Spinal cord (tissue), 10 donors: ENCODE measurements at places on chromosomes 3 and 15.
A peak's percentile ranks its signal among the peaks of the same experiment; 100 is the strongest.

DNA sequence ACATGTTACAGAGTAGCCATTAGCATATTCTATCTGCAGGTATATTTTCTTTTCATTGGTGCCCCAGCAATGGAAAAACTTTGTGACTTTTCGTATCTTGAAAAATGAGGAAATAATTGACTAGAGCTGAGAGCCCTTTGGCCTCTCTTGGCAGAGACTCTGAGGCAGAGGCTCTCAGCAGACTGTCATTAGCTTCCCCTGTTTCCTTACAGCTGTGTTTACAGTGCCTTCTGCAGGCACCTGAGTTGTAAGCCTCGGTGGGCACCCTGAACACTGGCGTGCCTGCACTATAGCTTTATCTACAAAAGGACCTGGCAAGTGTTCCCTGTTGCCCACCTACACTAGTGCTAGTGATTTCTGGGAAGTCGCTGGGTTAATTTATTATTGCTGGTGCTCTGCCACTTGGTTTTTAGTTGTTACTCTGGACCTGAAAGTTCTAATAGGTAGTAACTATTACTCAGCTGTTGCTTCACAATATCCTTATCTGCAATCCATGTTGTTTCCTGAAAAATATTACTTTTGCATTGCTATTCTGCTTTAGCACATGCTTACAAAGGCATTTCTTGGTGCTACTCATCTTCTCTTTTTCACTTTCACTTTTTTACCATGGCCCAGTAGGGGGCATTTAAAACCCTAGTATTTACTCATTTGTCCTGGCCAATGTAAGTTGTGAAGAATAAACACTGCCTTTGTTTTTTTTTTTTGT lies 7.8 kb upstream of the GPR171 start:
- no peak for DNase-seq

DNA sequence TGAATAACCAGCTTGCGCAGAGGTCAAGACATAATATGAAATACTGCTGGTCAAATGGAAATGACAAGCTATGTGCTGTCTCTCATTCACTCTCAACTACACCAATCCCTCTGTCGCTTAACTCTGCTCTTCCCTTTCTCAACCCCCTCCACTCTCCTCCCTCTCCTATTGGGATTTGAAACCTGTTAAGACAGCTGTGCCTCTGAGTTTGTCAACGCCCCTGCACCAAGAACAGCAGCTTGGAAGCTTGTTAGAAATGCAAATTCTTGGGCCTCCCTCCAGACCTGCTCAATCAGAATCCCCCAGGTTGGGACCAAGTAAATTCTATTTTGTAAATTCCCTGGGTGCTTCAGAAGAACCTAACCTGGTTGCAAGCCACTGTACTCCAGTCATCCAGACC lies 149.7 kb upstream of the ATP2B2 start:
- DNase-seq = no peak

- no peak for DNase-seq
Measured at GRCh38 chr3:104628185-104628789, 738.4 kb upstream of the ALCAM start.

DNA sequence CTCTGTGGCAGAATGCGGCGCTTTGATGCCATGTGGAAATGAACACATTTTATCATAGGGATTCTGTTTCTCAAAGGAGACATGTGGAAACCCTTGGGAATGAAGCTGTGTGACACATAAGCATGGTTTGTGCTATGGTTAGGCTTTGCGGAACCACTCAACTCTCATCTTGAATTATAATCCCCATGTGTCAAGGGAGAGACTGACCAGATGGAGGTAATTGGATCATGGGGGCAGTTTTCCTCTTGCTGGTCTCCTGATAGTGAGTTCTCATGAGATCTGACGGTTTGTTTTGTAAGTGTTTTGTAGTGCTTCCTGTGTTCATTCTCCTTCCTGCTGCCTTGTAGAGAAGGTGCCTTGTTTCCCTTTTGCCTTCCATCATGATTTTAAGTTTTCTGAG lies 1109.2 kb upstream of the ALCAM start:
- DNase-seq = no peak

DNA sequence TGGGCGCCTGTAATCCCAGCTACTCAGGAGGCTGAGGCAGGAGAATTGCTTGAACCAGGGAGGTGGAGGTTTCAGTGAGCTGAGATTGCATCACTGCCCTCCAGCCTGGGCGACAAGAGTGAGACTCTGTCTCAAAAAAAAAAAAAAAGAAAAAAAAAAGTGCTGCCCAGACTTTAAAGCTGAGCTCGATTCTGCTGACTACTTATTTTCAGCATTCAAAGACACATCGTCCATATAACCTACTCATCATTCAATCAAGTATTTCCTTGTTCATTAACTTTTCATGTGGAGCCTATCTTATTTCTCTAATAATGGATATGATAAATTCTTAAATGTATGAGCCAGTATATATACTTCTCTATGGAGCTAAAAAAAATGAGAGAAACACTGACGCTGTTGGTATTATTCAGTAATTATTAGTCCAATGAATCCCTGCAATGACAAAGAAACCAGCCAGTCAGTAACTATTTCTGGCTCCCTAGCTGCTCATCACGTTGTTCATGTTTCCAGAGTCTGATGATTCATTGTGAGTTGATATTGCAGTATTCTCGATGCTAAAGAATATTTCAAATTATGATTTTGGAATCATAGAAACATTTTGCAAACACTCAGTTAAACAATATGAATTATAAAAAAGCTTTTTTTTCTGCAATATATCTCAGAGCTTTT lies 111.9 kb downstream of the RAP2B start:
- DNase-seq = no peak

DNA sequence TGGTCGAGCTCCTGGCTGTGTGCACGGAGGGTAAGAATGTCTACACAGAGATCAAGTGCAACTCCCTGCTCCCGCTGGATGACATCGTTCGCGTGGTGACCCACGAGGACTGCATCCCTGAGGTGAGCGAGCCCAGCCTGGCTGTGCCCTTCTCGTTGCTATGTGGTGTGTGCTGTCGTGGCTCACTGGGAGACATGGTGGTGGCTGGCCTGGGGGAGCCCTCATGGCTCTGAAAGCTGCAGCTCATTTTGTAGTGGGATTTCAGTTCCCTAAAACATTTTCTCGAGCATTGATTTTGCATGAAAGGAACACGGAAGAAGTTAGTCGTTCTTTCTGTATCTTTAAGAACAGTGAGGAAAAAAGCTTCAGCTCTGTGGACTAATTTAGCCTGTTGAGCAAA lies 200.5 kb downstream of the ITPR1 start:
- no peak for DNase-seq

GRCh38 chr3:51297333-51297732 lies 87.8 kb upstream of the MANF start:
- no peak for DNase-seq

DNA sequence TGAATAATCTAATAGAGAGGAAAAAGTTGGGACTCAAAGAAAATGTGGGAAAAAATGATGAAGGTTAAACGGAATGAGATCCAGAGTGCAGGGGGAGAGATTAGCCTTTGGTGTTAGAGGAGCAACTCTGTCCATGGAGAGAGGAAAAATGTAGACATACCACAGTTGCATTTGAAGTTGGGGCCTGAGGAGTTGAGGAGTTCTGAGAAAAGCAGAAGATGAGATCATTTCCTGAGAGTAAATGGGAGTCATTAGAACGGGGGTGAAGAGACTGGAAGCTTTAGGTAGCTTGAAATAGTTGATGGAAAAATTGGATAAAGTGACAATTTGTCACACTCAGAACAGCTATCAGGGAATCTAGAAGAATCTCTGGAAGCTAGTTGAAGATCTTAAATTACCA lies 7.3 kb downstream of the CCR5AS start:
- no peak for DNase-seq

DNA sequence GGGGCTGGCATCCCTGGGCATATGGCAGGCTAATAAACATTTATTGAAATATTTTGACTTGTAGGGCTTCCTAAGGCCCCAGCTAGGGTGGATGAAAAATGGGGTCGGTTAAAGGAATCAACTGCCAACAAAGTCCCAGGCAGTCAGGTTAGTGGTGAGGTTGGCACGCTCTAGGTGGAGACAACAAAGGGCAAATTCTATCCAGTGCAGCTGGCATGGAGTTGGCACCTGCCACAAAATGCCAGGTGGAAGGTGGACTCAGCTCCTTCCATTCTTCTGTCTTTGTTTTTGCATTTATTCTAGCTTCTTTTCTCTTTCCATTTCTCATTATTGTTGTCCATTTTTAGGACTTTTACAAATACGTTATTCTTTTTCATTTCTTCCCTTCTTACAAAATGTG lies 31.0 kb downstream of the LCMT2 start:
- no peak for DNase-seq

DNA sequence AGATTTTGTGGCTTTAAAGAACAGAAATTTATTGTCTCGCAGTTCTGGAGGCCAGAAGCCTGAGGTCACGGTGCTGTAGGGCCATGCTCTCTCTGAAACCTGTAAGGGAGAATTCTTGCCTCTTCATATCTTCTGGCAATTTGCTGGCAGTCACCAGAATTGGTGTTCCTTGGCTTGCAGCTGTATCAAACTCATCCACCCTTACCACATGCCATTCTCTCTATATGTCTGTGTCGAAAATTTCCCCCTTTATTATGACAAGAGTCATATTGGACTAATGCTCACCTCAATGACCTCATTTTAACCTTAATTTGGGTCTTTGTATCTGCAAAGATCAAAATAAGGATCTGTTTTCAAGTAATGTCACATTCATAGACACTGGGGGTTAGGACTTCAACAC lies 266.7 kb downstream of the IL20RB start:
- no peak for DNase-seq

- no peak for DNase-seq
Measured at GRCh38 chr3:187016639-187017345, 86.5 kb downstream of the ST6GAL1 start.

DNA sequence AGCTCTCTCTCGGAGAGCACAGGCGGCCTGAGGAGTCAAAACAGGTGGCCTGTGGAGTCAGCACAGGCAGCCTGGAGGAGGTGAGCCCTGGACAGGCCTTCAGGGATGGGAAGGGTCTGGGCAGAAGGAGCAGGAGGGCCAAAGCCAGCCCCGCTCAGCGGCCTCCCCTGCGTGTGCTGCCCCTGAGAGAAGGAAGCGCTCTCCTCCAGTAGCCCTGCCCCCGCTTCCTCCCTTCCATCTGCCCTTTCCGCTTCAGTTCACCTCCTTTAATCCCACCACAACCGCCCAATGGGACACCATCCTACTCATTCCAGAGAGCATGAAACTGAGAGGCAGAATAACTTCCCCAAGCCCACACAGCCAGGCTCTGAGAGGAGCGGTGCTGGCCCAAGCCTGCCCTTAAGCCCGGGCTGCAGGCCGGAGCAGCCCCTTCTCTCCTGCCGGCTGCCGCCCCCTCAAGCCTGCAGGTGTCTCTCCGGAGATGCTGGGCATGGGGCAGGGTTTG lies 3.2 kb upstream of the NR2E3 start:
- DNase-seq = no peak

DNA sequence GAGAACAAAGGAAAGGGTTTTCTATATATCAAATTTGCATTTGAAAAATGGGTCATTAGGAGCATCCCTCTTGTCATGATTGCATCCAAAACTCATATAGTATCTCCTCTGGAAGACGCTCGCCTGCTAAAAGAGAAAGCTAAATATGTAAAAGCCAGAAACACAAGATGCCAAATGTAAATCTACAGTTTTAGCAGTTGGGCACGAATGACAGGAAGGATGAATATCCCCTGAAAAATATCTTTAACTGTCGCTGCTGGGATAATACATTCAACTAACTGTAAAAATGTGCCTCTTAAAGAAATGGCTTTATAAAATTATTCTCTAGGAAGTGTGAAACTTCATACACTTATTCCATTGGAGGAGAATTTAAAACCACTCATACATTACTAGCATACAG lies 101.7 kb downstream of the DCLK3 start:
- no peak for DNase-seq

DNA sequence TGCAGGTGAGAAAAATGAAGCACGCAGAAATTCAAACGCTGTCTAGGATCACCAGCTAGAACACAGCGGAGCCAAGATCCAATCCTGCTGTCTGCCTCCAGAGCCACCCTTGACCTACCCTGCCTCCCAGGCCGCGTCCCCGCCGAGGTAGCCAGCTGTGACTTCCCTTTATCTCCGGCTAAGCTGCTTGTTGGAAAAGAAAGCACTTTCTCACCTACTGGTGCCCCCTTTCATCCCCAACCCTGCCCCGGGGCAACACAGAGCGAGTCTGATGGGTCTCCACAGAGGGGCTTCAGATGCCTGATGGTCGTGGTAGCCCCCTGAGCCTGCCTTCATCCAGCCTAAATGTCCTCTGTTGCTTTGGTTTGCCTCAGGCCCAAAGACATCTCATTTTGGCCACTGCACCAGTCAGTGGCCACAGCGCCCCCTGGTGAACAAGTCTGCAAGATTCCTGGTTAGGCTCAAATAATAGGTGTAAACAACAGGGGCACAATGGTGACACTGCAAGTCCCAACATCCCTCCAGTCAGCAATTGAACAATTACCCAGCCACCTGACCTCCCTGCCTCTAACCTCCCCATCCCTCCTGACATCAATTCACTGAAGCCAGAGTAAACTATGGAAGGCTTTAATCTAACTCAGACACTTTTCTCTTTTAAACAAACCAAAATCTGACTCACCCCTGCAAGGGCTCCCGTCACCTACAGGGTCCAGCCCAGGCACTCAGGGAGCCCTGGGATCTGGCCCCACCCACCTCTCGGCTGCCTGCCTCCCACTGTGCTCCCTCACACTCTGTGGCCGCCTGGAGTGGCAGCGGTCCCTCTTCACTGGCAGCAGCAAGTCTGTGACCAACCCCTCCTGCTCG lies 27.3 kb upstream of the BCL2L10 start:
- peak; percentile 76 for DNase-seq

DNA sequence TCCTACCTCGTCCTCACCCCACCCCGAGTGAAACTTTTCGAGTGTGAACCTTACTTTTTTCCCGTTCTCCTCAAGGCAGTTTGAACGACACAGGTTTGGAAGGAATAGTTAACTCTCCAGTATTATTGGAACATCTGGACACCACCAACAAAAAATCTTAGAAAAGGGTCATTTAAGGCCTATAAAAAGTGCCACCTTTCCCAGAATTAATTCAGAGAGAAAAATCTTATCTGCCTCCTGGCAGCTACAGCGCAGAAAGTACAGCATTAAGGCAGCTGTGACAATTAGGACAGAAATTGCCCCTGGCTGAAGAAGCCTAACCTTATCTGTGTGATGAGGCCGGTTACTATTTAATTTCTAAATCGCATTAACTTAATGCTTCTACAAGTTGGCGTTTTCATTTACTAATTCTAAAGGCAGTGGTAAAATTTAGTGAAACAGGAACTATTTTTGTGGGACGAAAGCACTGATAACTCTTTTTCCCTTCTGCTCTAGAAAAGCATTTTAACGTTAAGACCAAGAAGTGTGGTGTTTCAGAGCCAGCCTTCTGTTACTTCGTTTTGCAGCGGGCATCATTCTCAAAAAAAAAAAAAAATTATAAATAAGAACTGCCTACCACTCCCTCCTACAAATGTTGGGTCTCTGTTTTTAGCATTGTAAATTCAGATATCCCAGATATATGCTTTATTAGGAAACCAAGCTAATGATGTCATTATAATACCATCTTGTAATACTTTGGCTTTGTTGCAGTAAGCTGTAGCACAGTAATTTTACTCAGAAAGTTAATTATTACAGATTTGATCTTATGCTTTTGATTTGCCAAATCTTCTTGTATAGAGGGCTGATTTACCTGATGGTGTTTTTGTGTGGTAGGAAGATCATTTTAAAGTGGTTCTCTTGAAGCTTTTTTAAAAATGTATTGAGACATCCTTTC lies 1.4 kb downstream of the ATP11B start:
- no peak for DNase-seq
